ENCODE measurements at places on chromosomes 4 and X.

DNA sequence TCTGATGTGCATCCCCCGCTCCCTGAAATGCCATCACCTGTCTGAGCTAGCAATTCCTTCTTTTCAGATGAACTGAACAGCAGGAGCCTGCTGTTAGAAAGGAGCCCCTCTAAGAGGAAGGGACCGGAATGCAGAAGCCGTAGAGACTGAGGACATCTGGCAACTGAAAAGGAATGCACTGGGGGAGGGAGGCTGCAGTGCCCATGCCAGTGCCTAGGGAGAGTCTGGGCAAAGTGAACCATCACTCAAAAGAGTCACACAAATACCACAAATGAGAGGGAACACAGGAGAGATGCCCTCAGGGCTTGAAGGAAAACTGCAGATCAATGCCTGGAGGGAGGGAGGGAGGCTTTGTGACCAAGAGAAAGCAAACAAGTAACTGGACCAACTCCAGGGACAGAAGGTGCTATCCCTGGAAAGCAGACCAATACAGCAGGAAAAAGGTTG lies 93.9 kb upstream of the CBR4 start:
- no peak for DNase-seq

DNA sequence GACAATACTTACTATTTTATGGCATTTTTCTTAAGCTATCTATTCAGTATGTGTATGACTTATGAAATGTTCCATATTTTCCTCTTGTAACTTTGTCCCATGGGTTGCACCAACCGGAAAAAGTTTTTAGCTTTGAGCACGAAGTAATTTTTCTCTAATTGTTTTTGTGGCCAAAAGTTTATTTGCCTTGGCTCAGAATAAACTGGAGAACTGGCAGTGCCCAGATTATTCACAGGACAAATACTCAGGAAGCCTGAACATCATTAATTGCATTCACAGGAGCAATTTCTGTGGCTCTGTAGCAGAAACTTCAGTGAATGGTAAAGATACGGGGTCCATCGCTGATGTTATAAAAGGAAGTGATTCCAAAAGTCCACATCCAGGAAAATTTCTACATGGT lies 184.5 kb downstream of the ARHGAP10 start:
- DNase-seq = no peak

GRCh38 chrX:34810364-34810763 lies 132.2 kb upstream of the FAM47B start:
- DNase-seq = no peak

DNA sequence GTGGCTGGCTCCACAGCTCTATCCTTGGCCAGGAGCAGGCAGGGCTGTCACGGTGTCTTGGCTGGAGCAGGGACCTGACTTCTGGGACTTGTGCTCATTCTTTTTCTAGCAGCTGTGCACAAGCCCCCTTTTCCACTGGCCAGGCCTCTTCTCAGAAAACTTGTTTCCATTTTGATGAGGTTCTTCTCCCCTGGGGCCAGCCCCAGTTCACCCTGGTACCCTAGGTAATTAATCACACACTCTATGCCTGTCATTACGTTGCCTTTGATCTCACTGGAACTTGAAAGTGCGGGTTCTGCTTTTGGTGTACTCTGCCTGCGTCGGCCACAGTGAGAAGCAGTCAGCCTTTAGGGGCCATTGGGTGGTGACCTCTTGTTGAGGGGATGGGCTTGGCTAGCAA lies 26.6 kb downstream of the DRD5 start:
- no peak for DNase-seq

GRCh38 chrX:12804655-12805054 lies 13.4 kb downstream of the PRPS2 start:
- no peak for DNase-seq

GRCh38 chrX:15475021-15475420 lies 18.1 kb downstream of the PIR start:
- DNase-seq = no peak

GRCh38 chr4:96691521-96691920 lies 851.6 kb downstream of the PDHA2 start:
- DNase-seq = no peak

DNA sequence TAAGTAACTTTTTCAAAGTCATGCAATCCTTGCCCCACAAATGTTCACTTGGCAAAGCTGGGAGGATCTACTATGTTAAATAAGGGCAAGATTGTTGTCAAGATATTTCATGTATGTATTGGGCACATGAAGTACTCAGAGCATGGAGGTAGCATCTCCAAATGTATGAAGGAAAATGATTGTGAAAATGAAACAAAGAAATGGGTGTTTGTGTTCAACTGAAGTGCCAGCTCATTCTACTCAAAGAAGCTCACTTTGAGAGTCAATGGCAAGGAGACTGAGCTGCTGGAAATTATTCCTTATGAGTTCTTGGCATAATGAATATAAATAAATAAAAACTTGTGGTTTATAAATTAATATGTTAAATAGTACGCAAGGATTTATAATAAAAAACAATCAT lies 124.5 kb upstream of the ARSJ start:
- DNase-seq = no peak

DNA sequence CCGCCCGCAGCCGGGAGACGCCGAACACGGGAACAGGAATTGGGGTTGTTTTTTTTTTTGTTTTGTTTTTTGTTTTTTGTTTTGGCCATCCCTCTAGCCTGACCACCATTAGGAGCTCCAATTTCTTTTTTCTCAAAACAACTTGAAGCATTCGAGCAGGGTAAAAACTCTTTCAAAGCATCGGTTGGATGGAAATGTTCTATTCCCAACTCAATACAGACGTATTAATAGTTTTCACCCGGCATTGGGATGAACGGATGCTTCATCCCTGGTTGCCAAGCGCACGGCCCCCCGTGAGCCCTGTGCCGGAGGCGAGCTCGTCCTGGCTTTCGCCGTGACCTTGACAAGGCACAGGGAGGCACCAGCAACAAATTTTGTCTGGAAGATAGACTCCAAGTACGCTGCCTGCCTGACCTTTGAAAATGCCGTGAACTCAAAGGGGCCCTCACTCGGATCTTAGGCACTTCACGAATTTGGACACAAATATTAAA lies 352 bp upstream of the MAP3K15 start:
- no peak for DNase-seq

DNA sequence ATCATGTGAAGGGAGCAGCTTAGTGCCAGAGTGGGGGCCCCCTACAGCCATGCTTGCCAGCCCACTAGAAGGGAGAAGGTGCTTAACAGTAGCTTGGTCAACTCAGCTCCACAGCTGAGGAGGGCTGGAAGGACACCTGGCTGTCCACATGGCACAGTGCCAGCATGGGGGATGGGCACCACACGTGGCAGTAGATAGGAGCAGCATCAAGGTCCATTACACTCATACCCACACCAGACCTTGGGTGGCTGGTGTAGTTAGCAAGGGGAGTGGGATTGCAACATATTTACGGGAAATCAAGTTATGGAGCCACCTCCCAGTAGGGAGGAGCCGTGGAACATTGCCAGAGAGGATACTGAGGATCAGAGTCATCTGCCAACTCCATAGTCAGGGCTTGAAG lies 37.9 kb upstream of the SLC4A4 start:
- DNase-seq = no peak

DNA sequence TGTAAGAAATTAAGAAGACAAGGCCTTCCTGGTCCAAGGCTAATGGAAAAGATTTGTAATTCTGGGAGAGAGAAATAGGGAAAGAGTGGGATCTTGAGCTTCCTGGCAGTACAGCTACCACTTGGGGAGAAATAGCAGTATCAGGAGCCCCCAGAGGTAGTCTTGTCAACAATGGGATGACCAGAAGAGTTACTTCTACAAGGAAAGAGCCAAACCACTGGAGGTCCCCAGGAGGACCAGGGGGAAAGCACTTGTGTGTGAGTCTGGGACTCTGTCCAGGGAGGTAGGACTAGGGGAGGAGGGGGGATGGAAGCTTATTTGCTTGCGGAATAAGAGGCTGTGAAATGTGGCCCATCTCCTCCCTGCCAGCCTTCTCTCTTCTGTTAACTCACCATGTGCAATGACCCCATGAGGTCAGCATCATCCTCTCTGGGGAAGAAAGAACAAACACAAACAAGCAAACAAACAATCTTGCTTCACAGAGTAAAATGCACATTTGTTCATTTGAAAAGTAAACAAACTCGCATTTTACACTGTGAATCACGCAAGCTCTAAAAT lies 160.1 kb downstream of the STK32B start:
- no peak for DNase-seq

DNA sequence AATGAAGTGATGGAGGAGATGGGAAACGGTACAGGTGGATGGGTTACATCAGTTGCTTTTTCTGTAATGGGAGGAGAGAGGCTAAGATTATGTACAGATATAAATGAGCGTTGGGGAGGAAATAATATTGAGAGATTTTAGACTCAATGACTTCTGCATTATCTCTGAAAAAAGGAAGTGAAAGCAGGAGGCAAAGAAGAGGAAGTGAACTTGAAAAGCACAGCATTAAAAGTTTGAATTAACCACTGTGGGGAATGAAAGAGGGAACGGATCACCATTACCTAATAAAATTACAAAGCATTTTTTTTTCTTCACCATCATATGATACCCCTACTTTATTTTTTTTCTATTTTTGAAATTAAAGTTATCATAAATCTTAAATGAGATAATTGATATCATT lies 1025.5 kb downstream of the RPA4 start:
- DNase-seq = no peak

DNA sequence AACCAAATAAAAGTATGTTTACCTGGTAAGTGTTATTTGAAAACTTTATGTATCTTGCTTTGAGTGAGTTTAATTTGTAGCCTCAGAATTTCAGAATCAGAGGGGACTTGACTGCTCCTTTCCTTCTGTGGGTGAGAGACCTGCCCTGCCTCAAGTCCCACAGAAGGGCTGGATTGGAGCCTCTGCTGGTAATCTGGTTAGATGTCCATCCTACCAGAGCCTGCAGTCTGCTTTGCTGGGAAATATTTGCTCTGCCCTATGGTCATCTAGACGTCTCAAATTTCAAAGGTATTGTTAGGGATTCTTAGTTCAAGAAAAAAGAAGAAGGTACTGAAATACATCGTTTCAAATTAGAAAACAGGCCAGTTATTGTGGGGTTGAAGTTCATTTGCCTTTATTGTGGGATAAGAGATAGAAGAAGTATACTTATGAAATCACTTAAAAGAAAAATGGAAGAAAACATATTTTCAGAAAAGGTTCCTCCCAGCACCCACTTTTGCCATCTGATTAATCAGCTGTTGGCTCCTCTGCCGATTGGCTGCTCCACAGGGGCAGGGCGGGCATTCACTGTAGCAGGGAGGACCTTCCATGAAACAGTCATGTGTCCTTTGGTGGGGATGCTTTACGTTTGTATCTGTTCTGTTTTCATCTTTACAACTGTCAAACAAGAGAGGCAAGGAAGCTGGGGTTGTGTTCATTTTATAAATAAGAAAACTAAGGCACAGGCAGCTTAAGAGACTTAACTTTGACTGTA lies 73.3 kb upstream of the TLR2 start:
- no peak for DNase-seq

GRCh38 chr4:177214935-177215334 lies 94.7 kb upstream of the NEIL3 start:
- no peak for DNase-seq

DNA sequence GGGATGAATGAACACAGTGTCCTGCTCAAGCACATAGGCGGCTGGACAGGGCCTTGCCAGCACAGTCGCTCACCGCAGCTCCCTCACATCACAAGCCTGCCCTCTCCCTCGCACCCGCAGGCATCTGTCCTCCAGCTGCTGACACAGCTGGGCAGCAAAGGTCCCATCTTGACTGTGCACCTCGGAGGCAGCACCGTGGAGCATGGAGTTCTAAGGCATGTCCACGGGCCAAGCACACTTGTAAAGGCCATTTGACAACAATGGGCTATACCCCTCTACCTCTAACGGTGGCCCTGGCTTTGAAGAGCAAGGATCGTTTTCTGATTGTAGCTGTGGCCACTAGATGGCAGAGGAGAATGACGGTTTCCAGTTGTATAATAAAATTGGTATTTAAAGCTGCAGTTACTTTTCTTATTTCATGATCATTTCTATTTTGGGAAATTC lies 53.8 kb downstream of the APLN start:
- DNase-seq = no peak

DNA sequence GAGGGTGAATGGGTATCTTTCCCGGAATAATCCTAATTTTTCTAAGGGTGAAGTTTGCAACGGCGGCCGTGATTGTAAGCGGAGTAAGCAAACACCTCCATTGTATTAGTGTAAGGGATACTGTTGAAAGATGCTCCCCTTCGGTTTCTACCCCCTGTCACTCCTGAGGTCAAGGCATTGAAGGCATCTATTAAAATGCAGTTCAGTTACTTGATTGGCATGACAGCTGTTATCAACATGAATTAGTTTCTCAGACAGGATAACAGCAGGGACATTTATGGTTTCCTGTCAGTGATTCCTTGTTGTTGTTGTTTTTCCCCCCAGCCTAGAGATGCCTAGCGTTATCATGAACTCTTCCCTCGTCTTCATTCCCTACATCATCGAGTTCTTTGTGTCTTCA lies 552 bp downstream of the SLC25A14 start:
- no peak for DNase-seq

- no peak for DNase-seq
Measured at GRCh38 chrX:133005042-133005441, 46.6 kb upstream of the HS6ST2 start.

DNA sequence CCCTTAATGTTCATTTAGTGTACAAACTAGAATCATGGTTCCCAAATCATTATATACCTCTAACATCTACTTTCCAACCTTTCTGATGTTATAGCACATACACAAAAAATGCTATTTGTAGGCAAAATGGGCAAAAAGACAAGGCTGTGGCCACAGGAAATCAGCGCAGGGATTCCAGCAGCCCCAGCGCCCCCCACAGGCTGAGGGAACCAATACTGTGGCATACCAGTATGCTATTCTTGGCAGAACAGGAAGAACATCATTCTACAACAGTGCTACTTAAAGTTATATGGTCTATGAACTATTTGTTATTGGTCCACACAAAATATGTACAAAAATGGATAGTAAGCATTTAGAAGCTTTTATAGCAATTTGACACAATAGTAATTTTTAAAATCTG lies 25.3 kb downstream of the STEEP1 start:
- no peak for DNase-seq

- DNase-seq = no peak
Measured at GRCh38 chr4:179123084-179123483, 1680.8 kb upstream of the AGA start.

GRCh38 chr4:100289946-100290345 lies 99.7 kb upstream of the DDIT4L start:
- DNase-seq = no peak

DNA sequence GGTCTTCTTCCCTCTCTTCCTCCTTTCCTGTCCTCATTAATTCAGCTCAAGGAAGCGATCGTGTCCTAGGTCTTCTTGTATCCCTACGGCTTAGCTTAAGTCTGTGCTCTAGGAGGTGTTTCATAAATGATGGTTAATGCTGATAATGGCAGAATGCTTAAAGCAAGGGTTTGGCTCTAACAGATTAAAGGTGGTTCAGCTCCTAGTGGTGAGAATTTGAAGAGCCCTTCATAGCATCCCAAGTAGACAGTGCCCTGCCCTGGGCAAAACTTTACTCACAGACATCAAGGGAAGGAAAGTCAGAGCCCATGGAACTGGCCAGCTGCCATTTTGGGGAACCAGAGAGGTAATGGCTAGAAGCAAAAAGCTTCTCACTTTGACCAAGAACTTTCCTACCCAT lies 47.0 kb upstream of the PGRMC1 start:
- DNase-seq = no peak

Measured in cerebellar nuclear complex (tissue), 1 donor.